CMK (cell line): ENCODE measurements at places on chromosomes 6 and 20.
A peak's percentile ranks its signal among the peaks of the same experiment; 100 is the strongest.

GRCh38 chr6:108650781-108651180 is 90.1 kb downstream of the FOXO3 start:
- DNase-seq, result no peak

GRCh38 chr6:100304575-100304974 is 160.1 kb downstream of the SIM1 start:
- no peak for DNase-seq

GRCh38 chr6:135525594-135525993 is 28.1 kb upstream of the AHI1 start:
- DNase-seq, result no peak

DNA sequence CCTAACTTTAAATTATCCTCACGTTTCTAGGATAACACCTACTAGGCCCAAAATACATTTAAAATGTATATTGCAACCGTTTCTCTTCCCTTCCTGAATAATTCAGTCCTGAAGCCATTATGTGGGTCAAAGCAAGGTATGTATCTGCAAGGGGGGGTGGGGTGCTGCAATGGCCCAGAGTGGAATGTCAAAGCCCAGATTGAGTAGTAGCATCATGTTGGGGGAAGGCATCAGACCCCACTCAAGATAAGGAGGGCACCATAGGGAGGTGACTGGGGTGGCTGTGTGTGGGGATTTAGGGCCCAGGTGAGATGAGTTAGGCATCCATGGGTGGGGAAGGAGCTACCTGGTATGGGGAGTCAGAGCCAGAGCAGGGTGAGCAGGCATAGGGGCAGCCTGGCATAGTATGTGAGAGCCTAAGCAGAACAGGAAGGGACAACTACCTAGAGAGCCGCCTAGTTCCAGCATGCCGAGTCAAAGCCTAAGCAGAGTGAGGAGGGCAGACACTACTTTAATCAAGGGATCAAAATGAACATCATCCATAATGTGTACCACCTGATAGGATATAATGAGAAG is 48.2 kb downstream of the ZNF292 start:
- DNase-seq, result no peak

GRCh38 chr20:41992481-41992880 is 374.3 kb upstream of the CHD6 start:
- no peak for DNase-seq

- DNase-seq, result no peak
Measured at GRCh38 chr6:101539510-101540245, 146.2 kb downstream of the GRIK2 start.

DNA sequence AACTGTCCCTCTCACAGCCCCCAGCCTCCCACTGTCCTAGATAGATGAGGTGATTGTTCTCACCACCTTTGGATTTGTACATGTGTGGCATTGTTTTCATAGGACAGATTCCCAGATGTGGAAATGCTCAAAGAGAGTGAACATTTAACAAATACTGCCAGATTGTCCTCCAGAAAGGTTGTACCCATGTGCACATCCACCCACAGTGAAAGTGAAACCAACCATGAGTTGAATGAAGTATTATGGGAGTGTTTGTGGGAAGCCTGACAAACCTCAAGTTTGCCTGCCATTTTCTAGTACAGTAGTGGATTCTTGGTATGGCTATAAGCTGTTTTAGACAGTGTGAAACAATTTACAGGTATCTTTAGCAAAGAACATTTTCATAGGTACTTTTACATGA is 42.7 kb downstream of the ANKRD6 start:
- no peak for DNase-seq

DNA sequence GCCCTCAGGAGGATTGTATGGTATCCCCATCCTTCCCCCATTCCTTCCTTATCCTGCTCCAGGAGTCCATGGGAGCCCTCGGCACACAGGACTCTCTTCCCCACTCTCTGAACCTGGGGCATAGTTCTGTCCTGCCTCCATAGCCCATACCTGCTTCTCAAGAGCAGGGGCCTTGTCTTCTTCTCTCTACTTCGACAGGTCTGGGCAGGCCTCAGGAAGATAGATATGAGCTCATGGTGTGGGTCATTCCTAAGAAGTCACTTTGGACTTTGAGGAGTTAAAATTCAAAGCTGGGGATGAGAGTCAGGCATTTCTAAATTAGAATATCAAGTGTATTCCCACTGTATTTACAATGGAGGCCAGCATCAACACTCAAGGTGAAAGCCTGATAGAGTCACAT is 8.4 kb upstream of the ADA start:
- DNase-seq, result no peak

DNA sequence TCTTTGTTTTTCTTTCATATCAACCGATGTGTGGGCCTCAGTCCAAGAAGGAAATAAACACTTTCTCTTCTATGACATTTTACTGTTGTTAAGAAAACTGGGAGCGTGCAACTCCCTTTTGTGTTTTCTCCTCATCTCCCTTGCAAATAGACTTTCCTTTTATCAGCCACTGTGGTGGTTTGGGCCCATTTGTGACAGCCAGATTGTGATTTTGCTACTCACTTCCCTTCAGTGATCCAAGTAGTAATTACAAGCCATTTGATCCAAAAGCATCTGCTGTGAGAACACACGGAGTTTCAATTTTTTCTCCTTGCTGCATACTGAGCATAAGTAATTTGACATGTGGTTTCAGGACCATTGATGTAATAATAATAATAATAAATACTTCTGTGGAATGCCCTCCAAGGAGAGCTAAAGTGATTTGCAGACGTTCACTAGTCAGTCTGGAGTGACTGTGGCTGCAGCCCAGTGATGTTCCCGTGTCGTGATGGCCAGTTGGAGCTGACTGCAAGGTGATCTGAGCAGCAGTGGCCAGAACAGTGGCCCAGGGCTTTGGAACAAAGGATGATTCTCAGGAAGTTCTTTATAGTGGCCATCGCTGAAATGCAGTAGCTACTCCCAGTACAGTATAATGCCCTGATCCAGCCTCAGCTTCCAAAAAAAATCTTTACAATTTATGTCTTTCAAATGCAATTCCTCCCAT is 91.9 kb upstream of the CLDN20 start:
- no peak for DNase-seq

GRCh38 chr6:42748203-42748898 is 2.4 kb upstream of the TBCC start:
- no peak for DNase-seq

GRCh38 chr6:15033850-15034203 is 212.0 kb upstream of the JARID2 start:
- DNase-seq, result no peak

DNA sequence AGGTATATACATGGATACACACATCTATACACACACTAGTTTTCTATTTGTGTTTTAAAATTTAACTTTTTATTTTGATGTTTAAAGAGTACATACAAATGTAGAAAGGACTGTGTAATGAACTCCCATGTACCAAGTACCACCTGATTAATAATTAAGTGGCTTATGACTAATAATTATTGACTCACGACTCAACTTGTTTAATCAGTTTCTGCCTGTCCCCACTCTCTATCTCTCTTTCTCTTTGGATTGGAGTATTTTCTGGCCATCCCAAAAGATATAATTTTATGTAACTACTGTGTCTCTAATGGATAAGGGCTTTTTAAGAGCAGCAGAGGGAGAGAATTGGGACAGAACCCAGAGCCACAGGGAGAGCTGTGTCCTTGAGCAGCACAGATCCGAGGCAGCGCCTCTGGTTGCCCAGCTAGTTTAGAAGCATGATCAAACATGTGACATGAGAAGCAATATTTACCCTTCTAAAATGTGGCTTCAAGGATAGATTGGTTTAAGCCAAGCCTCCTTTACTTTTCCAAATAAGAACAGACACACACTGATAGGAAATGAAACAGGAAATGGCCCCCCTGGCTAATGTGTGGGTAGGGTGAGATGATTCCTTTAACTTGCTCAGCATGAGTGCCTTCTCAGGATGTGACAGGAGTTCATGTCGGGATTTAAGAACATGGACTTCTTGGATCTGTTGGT is 81.0 kb downstream of the ERMARD start:
- no peak for DNase-seq

- DNase-seq, result no peak
Measured at GRCh38 chr20:54062812-54063280, 7.5 kb downstream of the BCAS1 start.

GRCh38 chr6:28794175-28795002 is 129.4 kb downstream of the TRIM27 start:
- DNase-seq, result no peak

GRCh38 chr6:65448866-65449265 is 258.2 kb downstream of the EYS start:
- no peak for DNase-seq

- no peak for DNase-seq
Measured at GRCh38 chr6:158867381-158868121, 48.4 kb upstream of the EZR start.

DNA sequence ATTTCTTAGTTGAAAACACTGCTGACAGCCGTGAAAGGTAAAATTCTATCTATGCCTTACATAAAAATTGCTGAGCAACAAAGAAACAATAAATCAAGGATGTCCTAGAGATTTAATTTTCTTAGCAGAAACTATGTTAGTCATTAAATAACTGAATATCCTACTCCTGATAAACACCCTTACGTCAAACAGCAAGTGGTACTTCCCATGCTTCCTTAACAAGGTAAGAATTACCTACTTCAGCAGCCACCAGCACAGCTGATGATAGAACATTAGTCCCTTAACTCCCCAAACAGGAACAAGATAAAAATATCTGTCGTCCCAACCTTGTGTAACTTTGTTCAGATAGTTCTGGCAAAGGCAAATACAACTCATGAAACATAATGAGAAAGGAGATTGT is 8.7 kb downstream of the SERPINB6 start:
- DNase-seq, result no peak

- peak; percentile 30 for DNase-seq
Measured at GRCh38 chr6:100228834-100229441, 234.9 kb upstream of the MCHR2 start.

DNA sequence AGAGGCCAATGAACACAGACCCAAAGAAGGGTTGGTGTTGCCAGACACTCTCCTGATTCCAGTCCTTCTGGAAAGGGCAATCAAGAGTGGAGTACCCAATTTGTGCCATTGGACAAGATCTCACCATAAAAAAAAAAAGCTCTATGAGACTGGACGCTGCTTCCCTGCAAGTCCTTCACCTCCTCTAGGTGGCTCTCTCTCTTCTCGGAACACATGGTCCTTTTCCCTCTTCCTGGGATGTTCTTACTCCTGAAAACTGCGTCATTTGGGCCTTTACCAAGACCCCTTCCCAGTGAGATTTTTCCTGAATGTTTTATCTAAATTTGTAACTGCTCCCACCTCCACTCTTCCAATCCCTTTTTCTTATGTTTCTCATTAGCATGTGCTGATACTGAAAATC is 280.8 kb downstream of the FOXA2 start:
- no peak for DNase-seq

DNA sequence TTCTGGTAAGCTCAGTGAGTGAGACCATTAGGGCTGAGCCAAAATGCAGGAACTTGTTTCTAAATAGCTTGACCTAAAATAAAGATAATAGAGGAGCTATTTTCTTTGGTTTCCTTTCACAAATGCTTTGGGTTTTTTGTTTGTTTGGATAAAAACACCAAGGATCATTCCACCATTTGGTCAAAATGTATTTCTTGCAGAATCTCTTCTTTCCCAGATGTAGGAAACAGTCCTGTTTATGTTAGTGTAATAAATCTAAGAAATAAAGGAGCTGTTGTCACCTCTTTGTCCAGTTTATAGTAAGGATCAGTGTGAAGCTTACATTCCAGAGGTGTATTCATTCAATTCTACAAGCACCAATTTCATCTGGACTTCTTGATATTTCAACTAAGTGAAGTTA is 297.8 kb downstream of the GJA1 start:
- no peak for DNase-seq

- DNase-seq, result no peak
Measured at GRCh38 chr6:133254552-133255228, 13.5 kb downstream of the EYA4 start.

- no peak for DNase-seq
Measured at GRCh38 chr6:7542874-7543624, 1.6 kb downstream of the DSP start.

DNA sequence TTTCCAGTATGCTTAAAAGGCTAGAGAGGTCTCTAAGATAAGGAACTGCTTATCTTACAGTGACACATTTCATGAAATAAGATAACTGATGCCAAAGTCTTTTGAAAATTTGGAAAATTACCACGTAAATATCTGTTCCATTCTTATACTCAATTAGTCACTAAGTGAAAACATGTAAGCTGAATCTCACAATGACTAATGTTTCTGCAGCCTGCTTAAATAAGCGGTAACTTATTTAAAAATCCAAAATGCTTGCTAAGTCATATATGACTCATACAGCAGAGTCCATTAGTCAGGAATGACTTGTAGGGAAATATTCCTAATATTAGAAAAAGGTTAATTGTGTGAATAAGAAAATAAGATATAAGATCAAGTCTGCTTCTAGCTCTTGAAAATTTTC is 27.8 kb upstream of the LGSN start:
- DNase-seq, result no peak

GRCh38 chr6:27662769-27663168 is 189.9 kb upstream of the ZNF184 start:
- DNase-seq, result no peak

DNA sequence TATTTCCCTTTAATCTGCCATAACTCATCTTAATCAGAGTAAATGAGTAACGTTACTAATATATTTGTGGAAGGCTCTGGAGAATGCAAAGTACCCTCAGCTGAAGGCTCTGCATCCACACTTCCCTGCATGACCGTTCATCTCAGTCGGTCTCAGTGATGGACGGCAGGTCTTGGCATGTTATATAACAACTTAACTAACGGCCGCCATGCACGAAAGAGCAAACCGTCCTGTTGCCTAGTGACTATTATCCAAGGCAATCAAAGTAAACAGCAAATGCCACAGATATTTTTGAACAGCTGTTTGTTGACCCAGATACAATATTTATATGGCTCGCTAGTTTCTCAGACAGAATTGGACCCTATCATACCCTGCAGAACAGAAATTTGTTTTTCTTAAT is 194.9 kb upstream of the SMLR1 start:
- DNase-seq, result no peak

- DNase-seq, result peak; percentile 21
Measured at GRCh38 chr20:52312132-52312729, 120.7 kb upstream of the ZFP64 start.

DNA sequence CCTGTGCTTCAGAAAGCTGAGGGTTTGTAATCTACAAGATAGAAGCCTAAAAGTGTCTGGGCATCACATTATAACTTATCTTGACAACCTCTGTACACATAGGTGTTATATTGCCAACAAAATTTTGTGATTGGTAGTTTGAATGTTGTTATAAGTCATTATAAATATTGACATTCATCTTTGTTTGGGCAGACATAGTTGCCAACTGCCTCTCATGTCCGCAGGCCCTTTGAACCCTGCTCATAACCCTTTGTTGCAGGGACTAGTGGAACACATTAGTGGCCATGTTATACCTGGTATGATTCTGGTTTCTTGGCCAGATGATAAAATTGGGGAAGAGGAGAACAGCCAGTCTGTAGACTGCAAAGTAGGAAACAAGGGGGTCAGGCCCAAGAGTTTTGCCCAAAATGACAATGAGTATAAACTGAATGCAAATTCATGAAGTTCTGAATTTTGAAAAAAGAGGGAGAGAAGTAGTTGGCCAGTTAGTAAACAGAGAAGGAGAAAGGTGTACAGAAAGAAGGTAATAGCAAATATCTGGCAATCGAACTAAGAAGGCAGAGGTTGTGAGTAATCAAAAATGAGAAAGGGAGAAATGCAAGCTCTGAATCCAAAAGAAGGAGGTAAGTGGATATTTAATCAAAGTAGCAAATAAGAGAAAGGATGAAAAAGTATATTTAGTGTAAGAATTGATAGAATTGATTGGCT is 21.6 kb upstream of the LMBRD1 start:
- no peak for DNase-seq

- no peak for DNase-seq
Measured at GRCh38 chr6:62285612-62286469, at the start of gene KHDRBS2. KHDRBS2 (minus strand) TSS chr6:62286225.
